Muscle of leg (tissue), 16 donors: ENCODE measurements at places on chromosomes 1 and 21. TPM values are rescaled to one million over a fixed set of nuclear protein-coding genes. Genes with fewer than 3 reads are reported as not detected.

GRCh38 chr1:178650934-178651511 lies 74.0 kb upstream of the RALGPS2 start:
- peak; percentile 58 for DNase-seq

DNA sequence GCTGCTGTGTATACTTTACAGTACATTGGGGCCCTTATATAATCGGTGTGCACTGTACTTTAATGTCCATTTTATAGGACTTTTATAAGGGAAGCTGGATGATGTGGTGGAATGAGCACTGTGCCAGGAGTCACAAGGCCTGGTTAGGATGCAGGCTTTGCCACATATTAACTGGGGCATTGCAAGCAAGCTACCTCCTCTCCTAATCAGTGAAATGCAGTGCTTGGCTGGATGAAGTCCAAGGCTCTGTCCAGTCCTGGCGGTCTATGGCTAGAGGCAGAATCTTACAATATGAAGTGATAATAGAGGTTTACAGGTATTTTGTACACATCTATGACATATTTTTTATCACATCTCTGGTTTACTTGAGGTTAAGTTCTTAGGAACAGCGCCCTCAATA lies 1.7 kb upstream of the PKP1 start:
- no peak for DNase-seq

The VAV3 gene
- 4.3 TPM for polyA plus RNA-seq

GRCh38 chr1:8016210-8016894 lies 9.8 kb downstream of the ERRFI1 start:
- no peak for DNase-seq

The SLC30A10 gene
- polyA plus RNA-seq, result 0.25 TPM

The EGLN1 gene
- polyA plus RNA-seq, result 43.7 TPM

DNA sequence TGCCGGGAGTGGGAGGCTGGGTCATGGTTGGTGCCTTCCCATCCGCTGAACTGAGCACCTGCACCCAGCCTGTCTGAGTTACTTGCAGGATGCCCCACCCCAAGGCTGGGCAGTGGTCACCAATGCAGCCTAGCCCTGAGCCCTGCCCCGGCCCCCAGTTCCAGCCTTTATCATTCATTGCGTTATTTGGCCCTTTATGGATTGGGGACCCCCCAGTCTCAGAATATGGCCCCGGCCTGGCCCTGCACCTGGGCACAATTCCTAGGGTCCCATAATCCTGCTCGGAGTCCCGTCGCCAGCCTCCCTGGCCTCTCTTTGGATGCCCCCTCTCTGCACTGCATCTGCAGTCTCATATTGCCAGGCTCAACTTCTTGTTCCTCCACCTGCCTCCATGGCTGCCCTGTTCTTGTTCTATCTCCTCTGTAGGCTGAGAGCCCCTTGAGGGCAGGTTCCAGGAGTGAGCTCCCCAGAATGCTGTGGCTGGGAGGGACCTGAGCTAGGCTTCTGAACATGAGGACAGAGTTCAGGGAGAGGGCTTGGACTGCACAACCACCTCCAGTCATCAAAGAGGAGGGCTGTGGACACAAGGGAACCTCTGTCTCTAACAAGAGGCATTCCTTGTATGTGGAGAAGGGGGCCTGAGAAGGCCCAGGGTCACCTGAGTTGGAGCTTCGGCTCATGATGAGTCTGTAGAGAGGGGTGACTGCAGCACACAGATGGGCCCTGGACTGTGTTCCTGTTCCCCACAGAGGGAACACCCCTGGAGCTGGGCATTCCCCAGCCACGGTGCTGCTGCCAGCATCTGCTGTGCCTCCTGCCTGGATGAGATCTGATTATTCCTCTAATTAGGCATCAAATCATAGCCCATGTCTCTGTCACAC lies 1.1 kb upstream of the KNCN start:
- no peak for DNase-seq
